Activated T-helper 2 cell treated with anti-CD3 and anti-CD28 coated beads, Interferon-gamma antibody, Interleukin-2, Interleukin-4, amounts not matched to agents 10 μg/mL and 5 μg/mL and 100 μg/mL, durations not matched to agents 14 hours and 24 hours and 36 hours (primary cell): ENCODE measurements at places on chromosomes 1 and 21. TPM values are rescaled to one million over a fixed set of nuclear protein-coding genes. Genes with fewer than 3 reads are reported as not detected.

DNA sequence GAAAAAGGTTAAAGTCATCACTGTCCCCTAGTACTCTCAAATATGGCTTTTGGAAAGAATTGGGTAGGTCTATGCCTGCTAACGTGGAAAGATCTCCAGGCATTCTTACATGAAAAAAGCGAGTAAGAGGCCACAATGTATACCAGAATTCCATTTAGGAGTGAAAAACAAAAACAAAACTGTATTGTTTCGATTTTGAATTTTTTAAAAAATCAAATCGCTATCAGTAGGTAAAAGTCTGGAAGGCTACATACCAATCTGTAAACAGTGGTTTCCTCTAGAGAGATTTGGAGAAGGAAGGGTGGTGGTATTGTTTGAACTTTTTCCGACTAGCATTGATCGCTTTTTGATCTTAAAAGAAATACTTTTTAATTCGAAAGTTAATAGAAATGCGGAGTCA lies 55.9 kb downstream of the RRAGC start:
- no peak for DNase-seq

- peak; percentile 45 for DNase-seq
These were observed 41.5 kb downstream of the KIAA1614 start for GRCh38 chr1:180954005-180954800.

- DNase-seq: no peak
These were observed 97.4 kb upstream of the GFI1 start for GRCh38 chr1:92583821-92584760.

DNA sequence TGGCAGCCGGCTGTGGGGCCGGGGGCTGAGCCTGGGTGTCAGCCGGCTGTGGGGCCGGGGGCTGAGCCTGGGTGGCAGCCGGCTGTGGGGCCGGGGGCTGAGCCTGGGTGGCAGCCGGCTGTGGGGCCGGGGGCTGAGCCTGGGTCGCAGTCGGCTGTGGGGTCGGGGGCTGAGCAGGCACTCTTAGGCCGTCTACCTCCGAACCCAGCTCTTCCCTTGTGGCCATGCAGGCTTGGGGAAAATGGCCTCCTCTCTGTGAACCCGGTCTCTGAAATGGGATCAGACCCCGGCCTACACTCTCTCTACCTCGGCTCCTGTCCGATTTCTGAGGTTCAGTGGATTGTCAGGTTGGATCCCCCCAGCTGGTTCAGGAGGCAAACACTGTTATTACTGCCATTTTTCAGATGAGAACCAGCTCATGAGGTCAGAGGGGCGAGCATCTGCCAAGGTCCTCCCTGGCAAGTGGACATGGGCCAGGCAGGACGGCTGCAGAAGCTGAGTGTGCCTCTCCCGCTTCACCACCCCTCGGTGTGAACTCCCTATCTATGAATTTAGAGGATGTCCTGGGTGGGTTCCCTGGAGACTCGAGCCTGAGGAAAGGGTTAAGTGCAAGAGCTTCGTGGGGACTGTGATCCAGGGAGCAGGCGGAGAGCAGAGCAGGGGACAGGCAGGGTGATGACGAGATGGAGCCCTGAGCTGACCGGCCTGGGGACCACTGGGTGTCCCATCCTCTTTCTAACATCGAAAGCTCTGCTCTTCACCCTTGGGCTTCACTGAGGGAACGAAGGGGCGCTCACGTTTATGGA lies 10.9 kb upstream of the COL18A1 start:
- DNase-seq: no peak

DNA sequence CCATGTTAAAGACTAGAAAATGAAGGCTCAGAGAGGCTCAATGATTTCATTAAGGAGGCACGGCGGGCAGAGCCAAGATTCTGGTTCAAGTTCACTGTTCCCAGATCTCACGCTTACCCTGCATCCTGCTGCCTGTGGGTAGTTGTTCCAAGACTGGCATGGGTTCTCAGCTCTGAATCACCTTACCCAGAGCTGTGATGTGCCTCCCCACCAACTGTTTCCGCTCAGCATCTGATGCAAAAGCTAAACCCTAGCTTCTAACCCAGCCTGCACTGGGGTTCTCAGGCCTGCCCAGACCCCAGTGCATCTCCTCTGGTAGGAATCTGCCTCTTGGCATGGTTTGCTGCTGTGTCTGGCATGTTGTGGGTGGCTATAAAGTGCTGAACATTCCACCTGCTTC lies 11.8 kb downstream of the TNR start:
- no peak for DNase-seq

DNA sequence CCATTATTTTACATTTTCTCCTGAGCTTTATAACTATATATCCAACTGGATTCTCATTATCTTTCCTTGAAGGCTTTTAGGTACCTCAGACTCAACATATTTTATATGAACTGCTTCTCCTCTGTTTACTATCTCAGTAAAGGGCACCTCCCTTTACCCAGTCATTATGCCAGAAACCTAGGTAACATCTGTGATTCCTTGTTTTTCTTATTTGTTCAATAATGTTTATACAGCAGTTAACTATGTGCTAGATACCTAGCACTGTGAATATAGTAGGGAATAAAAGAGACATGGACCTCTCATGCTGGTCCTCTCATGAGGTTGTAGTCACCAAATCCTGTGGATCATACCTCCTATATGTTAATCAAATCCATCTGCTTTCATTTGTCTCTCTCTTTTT lies 25.6 kb downstream of the PPP1R12B start:
- no peak for DNase-seq

DNA sequence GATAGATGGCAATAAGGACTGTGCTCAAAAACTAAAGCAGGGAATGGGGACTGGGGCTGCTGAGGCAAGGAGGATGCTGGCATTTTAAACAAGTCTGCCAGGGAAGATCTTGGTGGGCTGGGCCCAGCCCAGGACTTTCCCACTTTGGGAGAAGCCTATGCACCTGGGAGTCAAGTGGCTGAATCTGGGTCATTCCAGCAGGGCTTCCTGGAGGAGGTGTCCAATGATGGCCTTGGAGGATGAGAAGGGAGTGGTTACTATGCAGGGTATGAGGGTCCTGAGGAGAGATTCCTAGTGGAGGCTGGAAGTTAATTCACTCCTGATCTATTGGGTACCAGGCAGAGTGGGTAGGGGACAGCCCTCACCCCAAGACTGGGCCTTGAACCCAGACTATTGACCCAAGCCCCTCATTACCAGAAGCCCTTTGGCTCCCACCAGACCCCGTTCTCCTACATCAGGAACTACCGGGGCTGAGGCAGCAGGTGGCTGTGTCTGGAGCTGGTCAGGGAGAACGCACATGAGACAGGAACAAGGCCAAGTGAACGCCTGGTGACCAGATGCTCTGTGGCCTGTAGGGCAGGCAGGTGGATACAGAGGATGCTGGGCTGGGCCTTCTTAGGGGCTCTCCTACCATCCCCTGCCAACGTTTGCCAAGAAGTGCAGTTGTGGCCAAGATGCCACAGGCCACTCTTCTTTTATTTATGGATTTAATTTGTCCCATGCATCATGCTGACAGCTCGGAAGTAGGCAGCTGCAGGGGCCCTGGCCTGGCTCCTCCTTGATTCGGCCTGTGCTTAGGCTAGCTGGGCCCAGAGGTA lies 18.3 kb upstream of the LRP8 start:
- peak; percentile 4 for DNase-seq

GRCh38 chr21:45386728-45387371 lies 18.1 kb upstream of the COL18A1 start:
- no peak for DNase-seq

GRCh38 chr1:201143726-201144635 lies 10.3 kb downstream of the TMEM9 start:
- DNase-seq: no peak

- no peak for DNase-seq
These were observed 323.7 kb downstream of the PLPP3 start for GRCh38 chr1:56255516-56256152.

The SLC44A5 gene
- total RNA-seq: not detected in 2 replicates

The SLC45A3 gene
- total RNA-seq: 1.5 and 2.0 TPM in 2 replicates

The COL6A1 gene
- total RNA-seq: 0.23 and 0.37 TPM in 2 replicates

The OVAAL gene
- not detected in 2 replicates for total RNA-seq

The ROR1 gene
- 0.09 TPM in 1 of 2 replicates, not detected in the other for total RNA-seq

The EPS8L3 gene
- not detected in 2 replicates for total RNA-seq
